Effector CD4-positive, alpha-beta T cell (primary cell): ENCODE measurements at places on chromosomes 13 and 19.

DNA sequence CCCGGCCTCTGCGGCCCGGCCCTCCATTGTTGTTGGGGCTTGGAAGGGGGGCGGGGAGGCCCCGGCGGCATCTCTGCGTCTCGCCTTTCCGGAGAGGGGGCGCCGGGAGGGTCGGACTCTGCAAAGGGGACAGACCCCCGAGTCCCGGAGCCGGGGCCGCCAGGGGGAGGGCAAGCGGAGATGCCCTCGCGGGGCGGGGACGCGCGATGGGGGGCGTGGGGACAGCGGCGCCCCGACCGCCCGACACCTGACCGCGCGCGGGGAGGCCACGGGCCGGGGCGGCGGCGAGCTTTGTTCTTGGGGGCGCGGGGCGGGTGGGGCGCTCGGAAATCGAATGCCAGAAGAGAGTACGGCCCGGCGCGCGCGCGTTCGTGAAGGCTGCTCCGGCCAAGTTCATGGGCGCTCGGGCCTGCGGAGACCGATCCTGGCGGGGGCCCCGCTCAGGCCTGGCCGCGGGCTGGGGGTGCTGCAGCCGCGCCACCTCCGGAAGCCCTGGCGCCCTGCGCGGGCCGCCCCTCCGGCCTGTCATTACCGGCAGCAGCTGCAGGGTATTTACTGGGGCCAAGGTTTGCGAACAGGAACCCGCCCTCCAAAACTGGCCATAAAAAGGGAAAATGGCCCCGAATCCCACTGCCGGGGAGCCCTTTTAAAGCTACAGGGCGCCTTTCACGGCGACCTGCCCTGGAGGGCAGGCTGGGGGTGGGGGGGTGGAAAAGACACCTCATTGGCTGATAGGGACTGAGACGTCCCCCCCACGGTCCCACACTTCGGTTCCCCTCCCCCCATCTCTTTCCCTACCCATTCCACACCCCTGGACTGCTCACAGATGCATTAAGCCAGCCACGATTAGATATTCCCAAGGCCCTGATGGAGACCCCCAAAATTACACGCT, 11.1 kb upstream of the NANOS3 start:
- DNase-seq: no peak

DNA sequence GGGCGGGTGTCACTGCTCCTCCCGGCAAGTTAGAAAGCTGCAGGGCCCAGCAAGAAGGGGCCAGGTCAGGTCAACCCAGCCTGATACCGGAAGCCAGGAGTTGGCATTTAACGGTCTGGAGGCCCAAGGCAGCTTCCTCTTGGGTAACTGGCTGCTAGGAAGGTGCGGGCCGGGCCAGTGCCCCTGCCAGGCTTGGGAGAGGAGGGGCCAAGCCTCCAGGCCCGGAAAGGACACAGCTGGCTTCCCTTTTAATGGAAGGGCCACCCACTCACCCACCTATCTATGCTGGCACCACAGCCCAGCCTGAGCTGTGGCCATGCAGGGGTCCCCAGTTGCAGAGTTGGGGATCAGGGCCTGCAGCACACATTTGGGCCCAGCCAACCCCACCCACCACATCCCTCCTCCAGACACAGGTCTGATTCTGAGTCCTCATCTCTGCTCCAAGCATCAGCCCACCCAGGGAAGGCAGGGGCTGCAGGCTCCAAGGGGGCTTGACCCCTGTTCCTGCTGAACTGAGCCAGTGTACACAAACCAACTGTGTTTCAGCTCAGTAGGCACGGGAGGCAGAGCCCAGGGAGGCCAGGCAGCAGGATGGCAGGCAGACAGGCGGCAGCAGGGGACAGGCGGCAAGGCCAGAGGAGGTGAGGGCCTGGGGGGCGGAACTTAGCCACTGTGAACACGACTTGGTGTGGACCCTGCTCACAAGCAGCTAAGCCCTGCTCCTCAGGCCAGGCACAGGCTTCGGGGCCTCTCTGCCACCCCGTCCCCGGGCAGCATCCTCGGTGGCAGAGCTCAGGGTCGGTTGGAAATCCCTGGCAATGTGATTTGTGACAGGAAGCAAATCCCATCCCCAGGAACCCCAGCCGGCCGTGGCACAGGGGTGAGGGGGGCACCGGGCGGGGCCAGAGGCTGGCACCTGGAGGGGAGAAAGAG, 40.8 kb downstream of the ZSWIM4 start:
- no peak for DNase-seq

- DNase-seq: no peak
Observed at GRCh38 chr19:4870025-4870700, 2.7 kb upstream of the PLIN3 start.

- DNase-seq: no peak
Observed at GRCh38 chr13:105990256-105990958, 545.1 kb downstream of the EFNB2 start.

GRCh38 chr13:49585220-49586157, at the start of gene RCBTB1:
Gene RCBTB1, minus strand, starts transcription at chr13:49585558. Its CDS starts 18,279 bp downstream, at chr13:49567279.
- DNase-seq: peak; percentile 62

DNA sequence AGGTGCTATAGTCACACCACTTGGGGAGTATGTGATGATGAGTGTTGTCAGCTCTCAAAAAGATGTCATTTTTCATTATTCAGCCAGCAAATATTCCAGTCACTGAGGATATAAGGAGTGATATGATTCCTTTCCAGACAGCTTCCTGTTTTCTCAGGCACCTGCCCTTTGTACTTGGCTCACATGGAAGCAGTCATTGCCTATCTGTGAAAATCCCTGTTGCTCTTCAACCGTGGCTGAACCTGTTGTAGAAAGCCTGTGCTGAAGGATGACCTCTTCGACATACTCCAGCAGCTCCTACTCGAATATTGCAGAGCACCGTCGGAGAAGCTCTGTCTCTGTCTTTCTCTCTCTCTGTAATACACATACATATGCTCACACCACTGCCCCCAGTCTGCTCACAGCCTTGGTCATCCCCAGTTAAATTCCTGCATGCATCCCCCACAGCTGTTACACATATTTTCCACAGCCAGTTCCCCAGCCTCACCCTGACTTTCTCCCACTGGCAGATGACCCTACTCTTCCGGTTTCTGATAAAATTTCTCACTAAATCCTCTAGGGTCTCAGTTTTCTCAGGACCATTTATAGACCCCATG, 204.2 kb upstream of the ARGLU1 start:
- DNase-seq: no peak

DNA sequence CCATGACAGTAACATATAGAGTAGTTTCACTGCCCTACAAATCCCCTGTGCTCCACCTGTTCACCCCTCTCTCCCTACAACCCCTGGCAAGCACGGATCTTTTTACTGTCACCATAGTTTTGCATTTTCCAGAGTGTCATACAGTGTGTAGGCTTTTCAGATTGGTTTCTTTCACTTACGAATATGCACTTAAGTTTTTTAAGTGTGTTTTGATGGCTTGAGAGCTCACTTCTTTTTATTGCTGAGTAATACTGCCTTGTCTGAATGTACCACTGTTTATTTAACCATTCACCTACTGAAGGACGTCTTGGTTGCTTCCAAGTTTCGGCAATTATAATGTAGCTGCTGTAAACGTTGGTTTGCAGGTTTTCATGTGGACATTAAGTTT, 175.1 kb downstream of the ITGBL1 start:
- DNase-seq: no peak

DNA sequence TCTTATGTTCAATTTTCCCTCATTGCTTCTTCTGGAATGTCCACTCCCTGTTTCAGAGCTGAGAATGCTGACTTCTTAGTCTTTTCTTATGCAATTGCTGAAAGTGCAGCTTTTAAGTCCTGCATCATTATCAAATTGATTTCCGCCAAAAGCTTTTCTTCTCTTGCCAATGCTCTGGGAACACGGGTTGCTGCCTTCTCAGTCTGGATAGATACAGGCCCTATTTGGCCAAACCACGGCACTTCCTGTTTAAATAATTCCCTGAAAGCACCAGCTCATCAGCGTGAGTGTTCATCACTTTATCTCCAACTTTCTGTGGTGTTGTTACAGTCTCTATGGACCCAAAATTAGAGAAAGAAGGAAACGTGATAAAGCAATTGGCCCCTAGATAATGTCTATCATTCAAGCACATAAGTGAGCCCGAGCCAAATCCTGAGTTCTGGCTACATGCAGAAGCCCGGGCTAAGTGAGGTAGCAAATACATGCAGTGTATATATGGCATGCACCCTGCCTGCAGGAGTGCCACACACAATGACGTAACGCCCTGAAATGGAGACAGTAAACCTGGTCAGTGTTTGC, 85.7 kb downstream of the CYSLTR2 start:
- DNase-seq: no peak

DNA sequence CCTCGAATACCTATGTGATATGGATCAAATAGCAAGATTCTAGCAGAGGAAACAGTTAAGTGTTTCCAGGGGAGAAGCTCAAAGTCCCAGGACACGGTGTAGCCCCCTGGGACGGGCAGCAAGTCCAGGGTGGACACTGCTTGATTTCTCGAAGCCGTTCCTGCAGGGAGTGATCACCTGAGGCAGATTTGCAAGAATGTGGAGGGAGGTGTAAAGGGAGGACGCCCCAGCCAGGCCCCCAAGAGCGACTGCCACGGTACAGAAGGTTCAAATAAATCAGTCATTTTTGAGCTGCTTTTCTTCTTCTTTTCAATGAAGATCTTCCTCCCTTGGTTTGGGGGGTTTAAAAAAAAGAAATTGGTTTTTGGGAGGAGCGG, 41.4 kb downstream of the KLF2 start:
- DNase-seq: no peak

- peak; percentile 64 for DNase-seq
Observed at GRCh38 chr19:46487802-46488445, 7.7 kb downstream of the PNMA8B start.

GRCh38 chr19:12785431-12786031, 5.8 kb upstream of the JUNB start:
- no peak for DNase-seq

GRCh38 chr13:22256111-22256639, 585.3 kb downstream of the FGF9 start:
- DNase-seq: no peak

DNA sequence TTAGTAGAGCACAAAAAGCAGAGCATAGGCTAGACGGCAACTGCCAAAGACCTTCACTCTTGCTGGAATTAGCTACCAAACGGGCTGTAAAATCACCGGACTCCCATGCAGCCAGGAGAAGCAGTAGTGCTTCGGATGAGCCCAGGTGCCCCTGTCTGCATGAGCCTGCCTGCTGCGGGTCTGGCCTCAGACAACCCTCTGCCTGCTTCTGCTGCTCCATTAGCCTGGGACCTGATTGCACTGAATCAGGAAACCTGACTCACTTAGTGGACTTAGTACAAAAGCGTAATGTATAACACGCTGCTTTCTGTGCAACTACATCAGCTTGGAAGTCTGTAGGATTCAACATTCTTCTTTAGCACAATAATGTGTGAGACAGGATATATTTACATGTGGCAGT, 170.0 kb downstream of the LMO7 start:
- no peak for DNase-seq

DNA sequence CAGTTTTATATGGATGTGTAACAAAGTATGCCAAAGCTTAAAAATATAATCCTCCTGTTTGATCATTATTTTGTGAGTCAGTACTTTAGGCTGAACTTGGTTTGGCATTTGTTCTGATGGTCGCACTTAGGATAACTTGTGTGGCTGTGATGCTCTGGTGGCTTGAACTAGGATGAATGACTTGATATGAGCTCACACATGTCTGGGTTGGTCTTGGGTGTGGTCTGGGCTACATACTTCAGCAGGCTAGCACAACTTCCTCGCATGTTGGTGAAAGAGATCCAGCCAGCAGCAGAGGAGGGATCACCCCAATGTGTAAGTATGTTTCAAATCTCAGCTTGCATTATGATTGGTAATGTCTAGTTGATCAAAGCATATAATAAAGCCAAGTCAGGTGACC, 969.1 kb upstream of the PCDH9 start:
- no peak for DNase-seq

DNA sequence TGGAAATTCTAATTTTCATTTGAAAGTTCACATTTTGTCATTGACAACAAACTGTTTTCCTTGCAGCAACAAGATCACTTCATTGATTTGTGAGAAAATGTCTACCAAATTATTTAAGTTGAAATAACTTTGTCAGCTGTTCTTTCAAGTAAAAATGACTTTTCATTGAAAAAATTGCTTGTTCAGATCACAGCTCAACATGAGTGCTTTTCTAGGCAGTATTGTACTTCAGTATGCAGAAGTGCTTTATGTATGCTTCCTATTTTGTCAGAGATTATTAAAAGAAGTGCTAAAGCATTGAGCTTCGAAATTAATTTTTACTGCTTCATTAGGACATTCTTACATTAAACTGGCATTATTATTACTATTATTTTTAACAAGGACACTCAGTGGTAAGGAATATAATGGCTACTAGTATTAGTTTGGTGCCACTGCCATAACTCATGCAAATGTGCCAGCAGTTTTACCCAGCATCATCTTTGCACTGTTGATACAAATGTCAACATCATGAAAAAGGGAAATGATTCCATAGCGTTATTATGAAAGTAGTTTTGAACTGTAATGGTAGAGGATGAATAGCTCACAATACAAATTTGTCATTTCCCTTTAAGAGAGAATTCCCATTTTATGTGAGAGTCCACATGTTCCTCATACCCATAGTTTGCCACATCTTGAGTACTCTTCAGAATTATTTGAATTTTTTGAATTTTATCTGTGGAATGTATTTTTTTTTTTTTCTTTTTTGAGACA, 2.6 kb downstream of the BRCA2 start:
- DNase-seq: no peak

DNA sequence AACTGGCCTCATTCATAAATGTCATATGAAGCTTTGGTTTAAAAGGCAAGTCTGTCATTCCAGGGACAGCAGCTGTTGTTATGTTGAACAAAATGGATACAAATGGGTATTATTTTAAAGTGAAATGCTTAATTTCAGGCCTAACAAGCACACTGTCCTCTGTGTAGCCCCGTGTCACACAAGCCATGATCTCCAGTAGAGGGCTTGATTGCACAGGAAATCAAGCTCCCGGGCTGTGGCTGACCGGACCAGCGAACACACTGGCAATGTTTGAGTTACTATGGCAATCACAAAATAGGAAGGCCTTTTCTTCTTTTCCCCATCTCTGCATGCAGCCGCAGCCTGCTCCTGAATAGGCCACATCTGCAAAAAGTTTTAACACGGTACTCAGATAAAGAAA, 64.0 kb upstream of the GSX1 start:
- DNase-seq: no peak

DNA sequence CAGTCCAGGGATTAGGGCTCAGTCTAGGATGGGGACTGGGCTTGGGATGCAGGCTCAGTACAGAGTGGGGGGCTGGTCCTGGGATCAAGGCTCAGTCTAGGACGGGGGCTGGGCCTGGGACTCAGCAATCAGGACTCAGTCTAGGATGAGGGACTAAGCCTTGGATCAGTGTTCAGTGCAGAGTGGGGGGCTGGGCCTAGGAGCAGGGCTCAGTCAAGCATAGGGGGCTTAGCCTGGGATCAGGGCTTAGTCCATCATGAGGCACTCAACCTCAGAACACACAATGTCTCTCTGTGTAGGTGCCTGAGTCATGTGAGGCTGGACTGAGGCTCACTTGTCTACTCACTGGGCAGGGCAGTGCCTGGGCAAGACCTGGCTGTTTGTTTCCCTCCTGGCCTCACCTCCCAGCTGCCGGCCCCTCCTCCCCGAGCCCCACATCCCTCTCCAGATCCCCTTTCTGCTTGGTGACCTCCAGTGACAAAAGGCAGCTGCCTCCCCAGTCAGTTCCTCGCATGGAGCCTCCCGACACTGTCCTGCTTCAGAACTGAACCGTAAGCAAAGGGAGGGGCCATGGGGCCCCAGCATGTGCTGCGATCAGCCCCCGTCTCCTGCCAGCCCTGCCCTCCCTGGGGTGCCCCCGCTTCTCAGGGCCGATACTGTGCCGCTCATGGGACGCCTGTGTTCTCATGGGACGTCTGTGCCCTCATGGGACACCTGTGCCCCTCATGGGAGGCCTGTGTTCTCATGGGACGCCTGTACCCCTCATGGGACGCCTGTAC, 6.5 kb upstream of the S1PR4 start:
- DNase-seq: no peak
